Stimulated activated CD8-positive, alpha-beta memory T cell treated with anti-CD3 and anti-CD28 coated beads, Interleukin-2, amount 100 ng/mL, for 48 hours (primary cell): ENCODE measurements at places on chromosomes 6 and 20.
A peak's percentile ranks its signal among the peaks of the same experiment; 100 is the strongest.

- no peak for DNase-seq
Observed at GRCh38 chr6:81515562-81516453, 236.7 kb downstream of the TENT5A start.

- no peak for DNase-seq
Observed at GRCh38 chr6:169082817-169083507, 170.7 kb downstream of the THBS2 start.

- no peak for DNase-seq
Observed at GRCh38 chr20:50356962-50357782, 153.0 kb upstream of the PTPN1 start.

GRCh38 chr6:25899123-25899522 lies 25.1 kb upstream of the SLC17A3 start:
- DNase-seq = no peak

- no peak for DNase-seq
Observed at GRCh38 chr20:24462460-24463010, 6.9 kb upstream of the SYNDIG1 start.

DNA sequence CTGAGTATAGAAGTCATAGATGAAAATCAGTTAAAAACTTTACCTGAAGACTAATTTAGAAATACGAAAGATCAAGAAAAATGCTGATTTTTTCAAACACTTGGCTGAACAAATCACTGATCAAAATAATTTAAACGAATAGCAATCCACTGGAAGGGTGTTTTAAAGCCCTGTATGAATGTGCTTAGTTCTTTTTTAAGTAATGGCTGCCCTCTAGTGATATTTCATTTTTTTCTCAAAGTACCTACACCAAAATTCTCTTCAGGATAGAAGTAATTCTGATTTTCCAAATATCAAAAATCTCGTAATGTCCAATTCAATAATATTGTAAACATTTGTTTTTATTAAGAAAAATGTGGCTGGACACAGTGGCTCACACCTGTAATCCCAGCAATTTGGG lies 32.5 kb downstream of the AKAP7 start:
- DNase-seq = no peak

- no peak for DNase-seq
Observed at GRCh38 chr20:58876437-58876836, 23.9 kb downstream of the GNAS start.

DNA sequence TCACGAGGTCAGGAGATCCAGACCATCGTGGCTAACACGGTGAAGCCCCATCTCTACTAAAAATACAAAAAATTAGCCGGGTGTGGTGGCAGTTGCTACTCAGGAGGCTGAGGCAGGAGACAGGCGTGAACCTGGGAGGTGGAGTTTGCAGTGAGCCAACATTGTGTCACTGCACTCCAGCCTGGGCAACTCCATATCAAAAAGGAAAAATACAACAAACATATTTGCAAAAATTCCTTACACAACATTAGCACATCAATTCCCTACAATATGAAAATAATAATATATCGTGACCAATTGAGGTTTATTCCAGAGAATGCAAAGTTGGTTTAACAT lies 38.8 kb upstream of the PLEKHG1 start:
- no peak for DNase-seq

DNA sequence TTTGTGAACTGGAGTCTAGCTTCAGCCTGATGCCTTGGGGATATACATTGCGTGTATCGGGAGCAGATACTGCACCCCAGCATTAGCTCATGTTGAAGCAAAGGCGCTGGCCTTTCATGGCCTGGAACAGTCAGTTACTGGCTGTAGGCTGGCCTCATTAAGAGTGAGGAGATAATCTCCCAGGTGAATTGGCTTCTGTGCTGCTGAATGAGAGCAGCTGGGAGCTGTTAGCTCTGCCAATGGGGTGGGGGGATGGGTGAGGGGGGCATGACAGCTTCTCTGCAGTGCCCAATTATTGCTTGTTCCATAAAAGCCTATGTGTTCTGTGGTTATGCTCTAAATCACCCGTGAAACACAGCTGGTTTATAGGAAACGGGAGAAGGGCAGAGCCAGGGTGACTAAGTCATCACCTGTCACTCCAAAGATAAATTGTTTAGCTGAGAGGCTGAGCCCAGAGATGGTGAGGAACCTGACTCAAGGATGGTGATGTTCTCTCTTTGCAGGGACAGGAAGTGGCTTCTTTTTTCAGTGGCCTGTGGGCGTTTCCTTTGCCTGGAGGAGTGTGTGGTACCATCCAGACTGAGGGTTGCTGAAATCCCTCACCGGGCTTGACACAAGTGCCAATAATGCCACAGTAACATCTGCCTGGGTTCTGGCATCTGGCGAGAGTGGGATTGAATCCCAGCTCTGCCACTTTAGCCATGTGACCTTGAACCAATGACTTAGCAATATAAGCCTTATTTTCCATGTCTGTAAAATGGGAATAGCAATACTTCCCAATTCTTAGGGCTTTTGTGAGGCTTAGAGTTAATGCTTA lies 170.8 kb downstream of the BCAS1 start:
- peak; percentile 43 for DNase-seq

DNA sequence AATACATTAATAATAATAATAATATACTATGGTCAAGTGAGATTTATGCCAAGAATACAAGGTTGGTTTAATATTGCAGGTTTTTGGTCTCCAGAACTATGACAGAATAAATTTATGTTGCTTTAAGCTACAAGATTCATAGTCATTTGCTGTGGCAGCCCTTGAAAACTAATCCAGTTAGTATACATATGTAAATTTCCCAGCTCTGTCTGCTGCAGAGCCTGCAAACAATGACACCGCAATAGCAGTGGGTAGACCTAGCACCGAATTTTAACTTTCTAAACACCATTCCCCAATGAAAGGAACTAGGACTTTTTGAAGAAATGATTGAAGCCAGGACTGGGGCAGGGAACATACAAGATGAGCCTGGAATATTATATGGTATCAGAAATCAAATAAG lies 647.7 kb upstream of the NRSN1 start:
- DNase-seq = no peak

- DNase-seq = no peak
Observed at GRCh38 chr6:140932909-140933308, 1199.8 kb upstream of the GJE1 start.

GRCh38 chr6:127855542-127856159 lies 45.2 kb downstream of the THEMIS start:
- DNase-seq = no peak

- no peak for DNase-seq
Observed at GRCh38 chr6:135531954-135532490, 34.5 kb upstream of the AHI1 start.

- DNase-seq = no peak
Observed at GRCh38 chr6:111782192-111782809, 91.0 kb downstream of the FYN start.

- DNase-seq = no peak
Observed at GRCh38 chr6:6386010-6386409, 65.5 kb upstream of the F13A1 start.

- DNase-seq = no peak
Observed at GRCh38 chr6:125968493-125968892, 11.9 kb downstream of the HINT3 start.

DNA sequence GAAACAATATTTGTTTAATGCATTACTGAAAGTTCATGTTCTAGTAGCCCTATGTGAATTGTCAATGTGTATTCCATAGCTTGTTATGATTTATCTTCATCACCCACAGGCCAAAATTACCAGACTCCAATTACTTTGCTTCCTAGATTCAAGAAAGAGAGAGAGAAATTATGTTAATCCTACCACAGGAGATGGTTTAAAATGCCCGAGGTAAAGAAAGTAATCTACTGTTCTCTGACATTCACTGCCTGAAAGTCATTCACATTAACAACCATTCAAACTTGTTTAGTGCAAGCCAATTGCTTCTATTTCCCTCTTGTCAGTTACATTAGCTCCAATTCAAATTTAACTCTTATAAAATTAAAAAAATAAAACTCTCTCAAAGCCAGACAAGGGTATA lies 260.4 kb upstream of the THEMIS start:
- DNase-seq = no peak

GRCh38 chr6:155327326-155328073 lies 13.2 kb upstream of the TFB1M start:
- peak; percentile 23 for DNase-seq

- no peak for DNase-seq
Observed at GRCh38 chr6:3312604-3313231, 54.0 kb downstream of the PSMG4 start.

GRCh38 chr6:13296536-13296997 lies 31.8 kb downstream of the TBC1D7 start:
- no peak for DNase-seq

DNA sequence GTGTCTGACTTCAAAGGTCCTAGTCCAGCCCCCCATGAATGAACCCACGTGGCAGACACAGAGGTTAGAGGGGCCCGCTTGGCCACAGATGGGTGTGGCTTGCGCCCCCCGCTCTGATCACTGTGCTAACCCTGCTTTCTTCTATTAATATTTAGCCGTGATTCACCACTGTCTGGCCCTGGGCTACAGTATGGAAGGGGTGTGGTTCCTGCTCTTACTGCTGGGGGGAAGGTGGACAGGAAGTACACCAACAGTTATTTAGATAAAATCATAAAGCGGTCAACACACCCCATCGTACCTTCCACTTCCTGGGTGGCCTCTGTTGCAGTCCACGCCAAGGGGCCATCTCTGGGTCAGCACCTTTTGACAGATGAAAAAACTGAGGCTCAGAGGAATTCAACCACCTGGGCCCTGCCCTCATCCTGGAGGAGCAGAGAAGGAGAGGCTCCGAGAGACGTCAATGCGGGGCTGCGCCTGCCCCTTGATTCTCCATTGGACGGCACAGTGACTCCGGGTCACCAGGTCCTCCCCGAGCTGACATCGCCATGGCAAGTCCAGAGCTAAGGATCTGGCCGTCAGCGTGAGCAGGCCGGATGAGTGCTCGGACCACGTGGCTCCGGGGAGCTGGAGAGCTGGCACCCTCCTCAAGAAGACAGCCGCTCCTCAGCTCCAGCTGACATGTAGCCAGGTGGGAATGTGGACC lies 206.3 kb downstream of the PREX1 start:
- DNase-seq = no peak

DNA sequence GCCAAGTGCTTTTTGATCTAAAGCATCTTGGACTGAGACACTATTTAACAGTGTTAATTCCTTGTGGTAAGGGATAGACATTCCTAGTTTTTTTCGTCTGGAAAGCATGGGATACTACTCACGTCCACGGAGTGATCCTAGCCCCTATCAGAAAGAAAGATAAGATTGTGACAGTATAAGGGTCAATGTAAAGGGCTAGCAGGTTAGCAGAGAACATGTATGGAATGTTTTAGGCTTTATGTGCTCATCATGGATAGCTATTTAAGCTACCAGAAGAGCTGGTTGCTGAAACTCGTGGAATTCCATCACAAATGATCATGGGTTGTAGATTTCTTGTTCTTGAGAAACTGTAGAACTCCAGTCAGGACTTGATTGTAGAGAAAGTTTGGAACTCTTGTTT lies 32.1 kb downstream of the CYB5R4 start:
- no peak for DNase-seq

DNA sequence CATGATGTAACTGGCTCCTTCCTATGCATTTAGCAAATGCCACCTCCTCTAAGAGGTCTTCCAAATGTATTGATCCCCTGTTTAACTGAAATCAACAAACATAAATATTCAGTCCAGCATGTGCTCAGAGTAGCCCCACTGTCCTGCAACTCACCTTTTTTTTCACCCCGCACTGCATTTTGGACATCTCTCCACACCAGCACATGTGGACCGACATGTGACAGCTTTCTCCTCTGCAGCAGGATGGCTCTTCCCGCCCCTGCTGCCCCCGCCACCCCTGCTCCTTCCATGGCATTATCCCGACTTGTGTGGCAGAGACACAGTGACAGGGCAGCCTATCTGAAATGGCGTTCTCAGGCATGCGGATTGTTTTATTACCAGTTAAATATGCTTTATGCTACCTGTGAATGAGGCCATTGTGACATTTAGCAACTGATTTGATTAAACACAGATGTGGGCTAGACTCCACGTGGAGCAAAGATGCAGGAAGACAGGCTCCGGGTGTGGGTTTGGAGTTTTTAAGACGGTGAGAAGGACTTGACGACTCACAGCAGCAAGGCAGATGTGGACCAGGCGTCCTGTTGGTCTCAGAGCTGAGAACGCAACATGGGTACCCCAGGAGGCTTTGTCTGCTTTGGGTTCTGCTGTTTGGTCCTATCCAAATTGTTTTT lies 161.2 kb downstream of the EYA2 start:
- no peak for DNase-seq

- DNase-seq = no peak
Observed at GRCh38 chr20:54100563-54100962, 30.2 kb upstream of the BCAS1 start.

DNA sequence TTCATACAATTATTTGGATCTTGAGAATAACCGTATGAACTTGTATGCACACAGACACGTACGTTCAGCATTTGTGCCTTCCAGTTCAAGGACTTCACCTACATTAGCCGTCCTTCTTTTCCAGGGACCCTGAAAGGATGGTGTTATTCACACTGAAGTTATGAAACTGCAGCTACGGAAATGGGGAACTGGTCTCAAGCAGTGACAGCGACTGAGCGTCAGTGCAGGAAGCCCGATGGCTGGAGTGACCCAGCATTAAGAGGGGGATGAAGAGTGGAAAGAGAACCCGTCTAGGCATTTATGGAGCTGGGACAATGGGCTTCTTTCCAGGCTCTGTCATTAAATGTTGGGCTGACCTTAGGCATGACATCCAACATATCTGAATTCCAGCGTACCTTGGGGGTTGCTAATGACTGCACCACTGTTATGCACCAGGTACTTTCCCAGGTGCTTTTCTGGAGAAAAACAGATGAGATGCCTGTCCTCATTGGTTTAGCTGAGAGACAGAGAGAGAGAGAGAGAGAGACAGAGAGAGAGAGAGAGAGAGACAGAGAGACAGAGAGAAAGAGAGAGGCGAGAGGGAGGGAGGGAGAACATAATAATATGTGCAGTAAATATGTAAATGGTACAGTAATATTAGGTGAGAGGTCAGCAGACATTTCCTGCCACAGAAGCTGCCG lies 204.7 kb upstream of the EXOC2 start:
- DNase-seq = no peak

DNA sequence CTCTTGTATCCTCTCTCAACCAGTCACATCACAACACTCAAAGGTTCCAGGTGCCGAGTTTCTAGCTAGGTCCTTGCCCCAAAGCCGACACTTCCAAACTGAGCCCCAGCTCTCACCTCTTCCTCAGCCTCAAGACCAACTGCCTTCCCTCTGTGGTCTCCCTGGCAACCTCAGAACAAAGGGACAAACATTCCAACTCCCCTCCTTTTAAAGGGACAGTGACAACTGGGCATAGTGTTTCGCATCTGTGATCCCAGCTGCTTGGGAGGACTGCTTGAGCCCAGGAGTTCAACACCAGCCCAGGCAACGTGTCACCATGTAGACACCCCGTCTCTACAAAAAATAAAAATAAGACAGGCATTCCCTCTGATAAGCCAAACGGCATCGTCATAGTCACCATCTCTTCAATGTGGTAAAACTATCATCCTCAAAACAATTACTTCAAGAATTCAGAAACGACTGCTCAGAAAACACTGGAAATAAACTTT lies 11.3 kb downstream of the DIDO1 start:
- no peak for DNase-seq

GRCh38 chr6:111192911-111193555 lies 105.7 kb downstream of the SLC16A10 start:
- no peak for DNase-seq

- no peak for DNase-seq
Observed at GRCh38 chr6:106872049-106872448, 102.5 kb downstream of the CD24 start.

- no peak for DNase-seq
Observed at GRCh38 chr6:17281497-17282481, 628 bp downstream of the RBM24 start.

GRCh38 chr6:3811191-3811590 lies 38.0 kb upstream of the FAM50B start:
- DNase-seq = no peak
